ENCODE measurements at places on chromosomes 16 and 17.

- no peak for DNase-seq
These were observed 6.8 kb downstream of the MEAK7 start for GRCh38 chr16:84497418-84498222.

GRCh38 chr16:57409065-57409464 is 4.5 kb downstream of the CCL17 start:
- DNase-seq = no peak

DNA sequence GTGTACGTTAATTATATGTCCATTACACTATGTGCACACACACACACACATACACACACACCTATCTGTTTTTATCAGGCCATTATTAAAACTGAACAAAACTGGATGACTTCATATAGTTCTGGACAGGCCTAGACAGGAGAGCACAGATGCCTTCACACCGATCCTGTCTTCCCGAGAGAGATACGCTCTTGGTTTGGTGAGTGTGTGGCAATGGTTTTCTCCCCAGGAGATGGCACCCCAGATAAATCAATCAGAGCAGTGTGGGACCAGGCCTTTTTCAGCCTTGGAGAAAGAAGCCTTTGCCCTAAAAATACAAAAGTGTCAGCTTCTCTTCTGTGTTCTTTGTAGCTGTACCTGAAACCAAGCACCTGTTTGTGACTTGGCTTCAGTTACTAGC is 83.7 kb downstream of the CPPED1 start:
- DNase-seq = no peak

- no peak for DNase-seq
These were observed 154.4 kb downstream of the TANC2 start for GRCh38 chr17:63120406-63120805.

GRCh38 chr16:31033709-31034492 is 543 bp downstream of the STX4 start:
- DNase-seq = peak; percentile 84

DNA sequence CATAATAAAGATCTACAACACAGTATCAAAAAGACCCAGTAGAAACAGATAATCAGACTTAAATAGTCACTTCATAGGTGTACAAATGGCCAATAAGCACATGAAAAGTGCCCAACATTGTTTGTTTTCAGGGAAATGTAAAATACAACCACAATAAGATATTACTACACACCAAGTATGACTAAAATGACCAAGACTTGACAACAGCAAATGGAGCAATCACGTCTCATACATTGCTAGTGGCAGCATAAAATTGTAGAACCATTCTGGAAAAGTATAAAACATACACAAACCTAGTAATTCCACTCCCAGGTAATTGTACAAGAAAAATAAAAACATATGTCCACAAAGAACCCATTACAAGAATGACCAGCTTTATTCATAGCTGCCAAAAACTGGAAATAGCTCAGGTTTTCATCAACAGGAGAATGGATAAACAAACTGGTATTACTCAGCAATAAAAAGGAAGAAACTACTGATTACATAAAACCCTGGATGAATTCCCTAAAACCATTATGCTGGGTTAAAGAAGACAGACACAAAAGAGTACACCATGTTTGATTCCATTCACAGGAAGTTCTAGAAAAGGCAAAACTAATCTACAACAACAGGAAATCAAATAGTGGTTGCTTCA is 85.6 kb downstream of the TTC19 start:
- DNase-seq = no peak

- peak; percentile 76 for DNase-seq
These were observed 22.3 kb downstream of the ARHGAP27 start for GRCh38 chr17:45410144-45411091.

DNA sequence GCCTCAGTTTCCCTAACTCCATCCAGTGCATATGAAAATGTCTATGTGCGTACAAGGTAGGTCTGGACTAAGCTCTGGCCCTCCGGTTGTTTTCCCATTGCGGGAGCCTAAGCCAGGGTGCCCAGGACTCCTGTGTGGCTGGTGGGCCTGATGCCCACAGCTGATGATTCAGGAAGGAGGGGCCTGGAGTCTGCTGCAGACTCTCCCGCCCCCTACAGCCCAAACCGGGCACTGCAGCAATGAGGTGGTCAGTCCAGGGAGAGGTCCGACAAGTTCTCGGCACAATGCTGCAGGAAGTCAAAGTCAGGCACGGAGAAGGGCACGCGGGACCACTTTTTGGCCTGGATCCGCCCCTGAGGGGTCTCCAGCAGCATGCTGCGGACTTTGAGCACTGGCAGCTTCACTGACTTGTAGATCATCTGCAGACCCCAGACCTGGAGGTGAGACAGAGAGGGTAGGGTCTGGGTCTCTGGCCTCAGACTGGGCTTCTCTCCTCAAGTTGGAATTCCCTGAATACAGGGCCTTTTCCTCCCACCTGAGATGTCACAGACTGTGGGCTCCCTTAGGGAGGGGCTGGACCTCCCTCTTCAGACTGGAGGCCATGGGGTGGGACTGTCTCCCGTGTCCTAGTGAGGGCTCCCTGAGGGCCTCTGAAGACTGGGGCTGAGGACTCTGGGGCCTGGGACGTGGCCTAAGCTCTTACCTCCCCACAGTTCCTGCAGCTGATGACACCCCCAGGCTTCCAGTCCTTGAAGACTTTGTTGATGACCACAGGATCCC is 3.4 kb upstream of the ZNF385C start:
- peak; percentile 28 for DNase-seq

DNA sequence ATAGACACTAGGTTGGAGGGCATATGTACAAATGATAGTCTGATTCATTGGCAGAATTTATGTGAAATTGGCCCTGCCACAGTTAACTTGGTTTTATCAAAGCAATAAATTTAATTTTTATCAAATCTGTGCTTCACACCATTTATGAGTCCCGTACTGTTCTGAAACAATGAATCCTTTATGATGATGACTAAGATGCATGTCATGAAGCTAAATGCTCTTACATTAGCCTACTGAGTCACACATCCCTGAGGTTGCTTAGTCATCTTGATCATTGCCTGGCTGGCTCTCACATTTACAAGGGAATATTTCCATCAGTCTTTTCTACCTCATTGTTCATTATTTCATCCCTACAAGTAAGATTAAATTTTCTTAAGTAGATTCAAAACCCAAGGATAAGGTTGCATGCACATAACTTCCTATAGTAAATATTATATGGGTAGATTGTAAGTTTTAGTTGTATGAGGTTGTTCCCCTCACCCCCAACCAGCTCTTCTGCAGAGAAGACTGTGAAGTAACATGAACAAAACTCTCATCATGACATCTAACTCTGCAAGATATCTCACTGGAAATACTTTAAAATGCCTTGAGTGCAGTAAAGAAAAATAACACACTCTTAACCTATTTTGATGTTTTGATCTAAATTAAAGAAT is 170.7 kb downstream of the CYB561 start:
- DNase-seq = no peak

DNA sequence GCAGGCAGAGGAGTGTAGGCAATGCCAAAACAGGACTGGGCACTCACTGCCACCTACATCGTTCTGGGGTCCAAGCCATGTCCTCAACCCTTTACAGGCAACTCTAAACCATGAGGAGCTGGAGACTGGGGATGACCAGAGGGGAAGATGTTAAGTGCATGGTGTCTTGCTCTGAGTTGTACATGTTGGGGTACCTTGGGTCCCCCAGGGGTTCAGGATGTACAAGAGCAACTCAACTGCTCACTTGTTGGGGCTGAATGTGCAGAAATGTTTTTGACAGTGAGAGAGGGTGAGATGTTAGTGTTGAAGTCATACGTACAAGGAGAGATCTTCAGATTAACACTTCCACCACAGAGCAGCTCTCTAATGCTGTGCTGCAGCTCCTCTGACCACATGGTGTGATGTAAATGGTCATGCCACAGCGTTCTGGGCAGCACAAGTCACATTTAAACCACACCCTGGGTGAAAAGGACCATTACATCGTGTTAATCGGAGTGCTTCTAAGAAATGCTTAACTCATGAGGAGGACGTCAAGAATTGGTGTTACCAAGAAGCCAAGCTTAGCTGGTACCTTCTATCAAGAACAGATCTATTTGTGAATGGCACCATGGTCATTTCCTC is 2.4 kb downstream of the CCL18 start:
- DNase-seq = no peak

GRCh38 chr17:74907012-74907411 is 13.6 kb upstream of the FADS6 start:
- DNase-seq = no peak

GRCh38 chr17:34378664-34379101 is 15.7 kb upstream of the CCL1 start:
- DNase-seq = peak; percentile 64

GRCh38 chr17:41536741-41537613 is 8.9 kb upstream of the KRT19 start:
- DNase-seq = no peak

DNA sequence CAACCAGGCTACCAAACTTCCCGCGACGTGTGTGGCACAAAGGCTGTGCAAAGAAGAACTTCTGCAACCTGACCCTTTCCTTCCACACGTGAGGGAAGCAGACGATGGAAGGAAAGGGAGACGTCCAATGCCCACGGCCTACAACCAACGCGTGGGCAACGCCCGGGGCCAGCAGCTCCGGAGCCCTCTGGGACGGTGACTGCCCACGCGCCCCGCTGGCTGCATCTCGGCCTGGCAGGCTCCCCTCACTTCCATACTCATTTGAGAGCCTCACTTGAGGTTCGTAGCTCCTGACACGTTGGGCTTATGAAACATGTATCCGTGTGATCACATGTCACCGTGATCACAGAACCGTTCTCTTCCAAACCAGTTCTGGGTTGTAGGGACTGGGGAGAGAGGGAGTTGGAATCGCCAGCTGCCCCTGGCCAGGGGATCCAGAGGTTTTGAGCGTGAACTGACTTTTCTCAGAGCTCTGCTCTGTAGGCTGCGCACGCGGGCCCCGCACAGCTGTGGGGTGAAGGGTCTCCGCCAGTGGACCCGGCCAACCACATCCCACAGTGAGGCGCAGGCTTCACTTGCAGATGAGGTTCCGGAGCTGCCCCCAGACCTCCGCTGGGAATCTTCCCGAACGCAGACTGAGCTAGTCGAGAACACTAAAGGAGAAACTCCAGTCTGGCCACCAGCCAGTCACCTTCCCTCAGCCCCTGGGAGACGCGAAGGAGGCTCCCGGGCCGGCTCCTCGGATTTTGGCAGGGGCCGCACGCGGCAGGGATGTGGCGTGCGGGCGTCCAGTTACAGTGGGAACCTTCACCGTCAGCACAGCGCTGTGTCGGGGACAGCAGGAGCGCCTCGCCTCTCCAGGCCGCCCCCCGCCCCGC is 1.0 kb downstream of the LMF1 start:
- no peak for DNase-seq

- DNase-seq = no peak
These were observed 33.9 kb upstream of the ZNF423 start for GRCh38 chr16:49889725-49890397.

GRCh38 chr17:18246880-18247612 is 11.5 kb downstream of the FLII start:
- peak; percentile 14 for DNase-seq

DNA sequence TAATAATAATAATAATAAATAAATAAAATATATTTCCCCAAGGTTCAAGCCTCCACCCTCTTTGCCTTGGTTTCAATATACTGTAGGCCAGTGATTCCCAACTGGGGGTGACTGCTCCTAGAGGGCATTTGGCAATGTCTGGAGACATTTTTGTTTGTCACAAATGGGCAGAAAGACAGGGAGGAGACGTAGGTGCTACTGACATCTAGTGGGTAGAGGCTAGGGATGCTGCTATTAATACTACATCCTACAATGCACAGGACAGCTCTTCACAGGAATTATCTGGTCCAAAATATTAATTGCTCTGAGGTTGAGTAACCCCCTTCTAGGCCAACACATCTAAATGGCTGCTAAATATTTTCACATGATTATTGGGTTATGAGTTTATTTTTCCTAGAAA is 12.8 kb upstream of the PRR14 start:
- no peak for DNase-seq

- peak; percentile 63 for DNase-seq
These were observed at the start of gene MAPT for GRCh38 chr17:45894022-45894784. MAPT (plus strand) TSS chr17:45894554; CDS start chr17:45962338, 67,784 bp downstream.

DNA sequence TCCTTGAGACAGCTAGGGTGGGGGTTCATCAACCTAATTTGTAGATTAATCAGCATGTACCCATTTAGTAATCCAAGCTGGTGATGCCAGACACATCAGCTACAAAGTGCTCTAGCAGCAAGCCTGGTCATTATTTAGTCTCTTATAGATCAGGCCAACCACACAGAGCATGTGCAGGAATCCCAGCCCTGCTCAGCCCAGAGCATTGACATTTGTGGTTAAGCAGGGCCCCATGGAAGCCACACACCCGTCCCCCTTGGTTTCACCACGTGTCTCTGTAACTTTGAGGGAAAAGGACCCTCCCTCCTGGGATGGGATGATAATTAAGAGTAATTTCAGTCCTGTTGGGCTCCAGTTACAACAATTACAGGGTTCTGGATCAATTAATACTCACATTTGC is 268.8 kb upstream of the RPL38 start:
- no peak for DNase-seq

DNA sequence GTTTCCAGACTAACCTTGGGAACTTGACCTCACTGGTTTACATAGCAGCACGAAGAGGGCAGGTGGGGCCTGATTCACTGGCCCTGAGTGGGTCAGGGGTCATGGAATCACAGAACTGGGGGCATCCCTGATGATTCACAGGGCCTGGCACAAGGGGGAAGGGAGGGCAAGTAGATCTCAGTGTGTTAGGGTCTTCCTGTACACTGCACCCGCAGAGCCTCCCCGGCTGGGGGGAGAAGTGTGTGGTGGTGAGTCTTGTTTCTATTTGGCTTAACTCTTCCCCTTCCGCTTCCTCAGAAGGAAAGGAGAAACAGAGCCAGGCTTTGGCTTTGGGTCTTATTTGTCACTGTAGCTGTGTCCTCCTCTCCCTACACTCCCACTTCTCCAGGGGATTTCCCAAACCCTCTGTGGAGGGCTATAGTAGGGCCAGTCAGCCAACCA is 3.7 kb downstream of the STARD3 start:
- no peak for DNase-seq

DNA sequence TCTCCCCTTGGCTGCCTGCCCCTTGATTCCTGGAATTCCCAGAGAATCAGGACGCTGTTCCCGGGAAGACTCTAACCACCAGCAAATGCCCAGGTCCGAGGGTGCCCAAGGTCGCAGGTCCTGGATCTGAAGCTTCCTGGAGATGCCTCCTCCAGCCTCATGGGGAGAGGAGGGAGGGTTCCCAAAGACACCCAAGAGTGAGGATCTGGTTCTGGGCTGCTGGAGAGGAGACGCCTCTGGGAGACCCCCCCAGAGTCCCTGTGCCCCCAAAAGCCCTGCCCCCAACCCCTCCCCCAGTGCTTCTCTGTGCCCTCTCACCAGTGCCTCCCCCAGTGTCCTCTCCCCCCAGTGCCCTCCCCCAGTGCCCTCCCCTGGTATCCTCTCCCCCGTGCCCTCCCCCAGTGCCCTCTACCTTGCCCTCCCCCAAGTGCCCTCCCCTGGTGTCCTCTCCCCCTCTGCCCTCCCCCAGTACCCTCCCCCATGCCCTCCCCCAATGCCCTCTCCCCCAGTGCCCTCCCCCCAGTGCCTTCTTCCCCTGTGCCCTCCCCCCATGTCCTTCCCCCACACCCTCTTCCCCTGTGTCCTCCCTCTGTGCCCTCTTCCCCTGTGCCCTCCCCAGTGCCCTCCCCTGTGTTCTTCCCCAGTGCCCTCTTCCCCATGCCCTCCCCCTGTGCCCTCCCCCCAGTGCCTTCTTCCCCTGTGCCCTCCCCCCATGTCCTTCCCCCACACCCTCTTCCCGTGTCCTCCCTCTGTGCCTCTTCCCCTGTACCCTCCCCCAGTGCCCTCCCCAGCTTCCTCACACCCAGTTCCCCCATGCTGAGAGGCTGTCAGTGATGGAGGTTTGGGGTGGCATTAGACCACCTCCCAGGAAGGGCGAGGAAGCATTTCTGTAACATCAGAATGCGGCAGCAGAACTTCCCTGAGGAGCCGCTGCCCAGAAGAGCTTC is 6.3 kb upstream of the SECTM1 start:
- no peak for DNase-seq
